ENCODE measurements at places on chromosomes 7 and 10.

DNA sequence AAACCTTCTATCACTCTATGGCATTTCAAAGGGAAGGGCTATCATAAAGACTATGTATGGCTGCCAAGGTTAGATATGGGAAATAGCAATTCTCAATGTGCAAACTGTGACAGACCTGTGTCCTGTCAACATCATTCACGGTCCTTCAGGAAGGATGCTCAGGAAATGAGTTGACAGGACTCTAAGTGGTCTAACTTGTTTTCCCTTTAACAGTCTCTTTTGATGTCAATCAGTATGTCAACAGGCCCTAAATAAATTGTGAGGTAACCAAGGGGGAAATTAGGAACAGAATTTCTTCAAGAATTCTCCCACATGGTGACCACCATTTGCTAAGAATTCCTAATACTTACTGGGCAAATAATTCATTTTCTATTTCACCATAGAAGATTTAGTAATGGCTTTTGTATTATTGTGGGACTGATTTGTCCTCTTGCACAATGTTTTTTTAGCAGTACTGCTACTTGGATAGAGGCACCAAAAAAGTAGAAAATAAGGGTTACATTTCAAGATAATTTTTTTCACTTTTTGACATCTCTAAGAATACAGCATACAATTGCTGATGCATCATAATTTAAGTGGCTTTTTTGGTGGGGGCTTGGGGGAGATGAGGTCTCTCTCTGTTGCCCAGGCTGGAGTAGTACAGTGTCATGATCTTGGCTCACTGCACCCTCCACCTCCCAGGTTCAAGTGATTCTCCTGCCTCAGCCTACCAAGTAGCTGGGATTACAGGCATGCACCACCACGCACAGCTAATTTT lies 275.8 kb downstream of the CACNA2D1 start:
- no peak for DNase-seq

DNA sequence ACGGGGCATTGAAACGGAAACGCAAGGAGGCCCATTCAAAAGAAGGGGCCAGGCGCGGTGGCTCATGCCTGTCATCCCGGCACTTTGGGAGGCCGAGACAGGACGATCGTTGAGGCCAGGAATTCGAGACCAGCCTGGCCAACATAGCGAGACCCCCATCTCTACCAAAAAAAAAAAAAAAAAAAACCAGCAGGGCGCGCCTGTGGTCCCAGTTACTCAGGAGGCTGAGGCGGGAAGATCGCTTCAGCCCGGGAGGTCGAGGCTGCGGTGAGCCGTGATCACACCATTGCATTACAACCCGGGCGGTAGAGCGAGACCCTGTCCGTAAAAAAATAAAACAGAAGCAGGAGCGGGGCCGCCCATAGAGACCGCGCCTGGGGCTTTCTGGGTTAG lies 396 bp downstream of the PSMG3 start:
- no peak for DNase-seq

- no peak for DNase-seq
Measured at GRCh38 chr10:121457729-121458128, 140.5 kb downstream of the FGFR2 start.

DNA sequence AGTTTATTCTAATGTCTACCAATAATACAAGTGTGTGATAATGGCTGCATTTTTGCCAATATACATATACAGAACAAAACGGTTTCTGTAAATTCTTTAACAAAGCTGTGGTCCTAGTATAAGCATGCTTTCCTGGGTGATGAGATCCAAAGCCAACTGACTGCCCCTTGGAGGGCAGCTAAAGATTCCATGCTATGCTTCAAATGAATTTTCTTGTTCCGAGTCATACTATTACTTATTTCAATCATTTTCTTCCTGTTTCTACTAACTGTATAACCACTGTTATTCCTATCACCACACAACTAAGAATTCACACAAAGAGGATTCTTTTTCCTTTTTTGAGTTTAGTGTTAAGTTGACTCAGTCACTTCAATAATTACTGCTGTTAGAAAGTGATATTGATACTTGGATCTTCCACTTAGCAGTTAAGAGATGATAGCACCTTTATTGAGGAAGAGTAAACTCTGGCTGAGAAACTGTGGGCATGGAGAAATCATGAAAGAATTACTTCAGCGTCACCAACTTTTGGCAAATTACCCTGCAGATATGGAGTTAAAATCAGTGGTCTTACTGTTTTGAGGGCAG lies 197.5 kb downstream of the ARL4A start:
- DNase-seq = no peak

- DNase-seq = no peak
Measured at GRCh38 chr10:67914777-67915340, 30.4 kb downstream of the SIRT1 start.

GRCh38 chr10:132865851-132866600 lies 76.3 kb downstream of the CFAP46 start:
- DNase-seq = no peak

DNA sequence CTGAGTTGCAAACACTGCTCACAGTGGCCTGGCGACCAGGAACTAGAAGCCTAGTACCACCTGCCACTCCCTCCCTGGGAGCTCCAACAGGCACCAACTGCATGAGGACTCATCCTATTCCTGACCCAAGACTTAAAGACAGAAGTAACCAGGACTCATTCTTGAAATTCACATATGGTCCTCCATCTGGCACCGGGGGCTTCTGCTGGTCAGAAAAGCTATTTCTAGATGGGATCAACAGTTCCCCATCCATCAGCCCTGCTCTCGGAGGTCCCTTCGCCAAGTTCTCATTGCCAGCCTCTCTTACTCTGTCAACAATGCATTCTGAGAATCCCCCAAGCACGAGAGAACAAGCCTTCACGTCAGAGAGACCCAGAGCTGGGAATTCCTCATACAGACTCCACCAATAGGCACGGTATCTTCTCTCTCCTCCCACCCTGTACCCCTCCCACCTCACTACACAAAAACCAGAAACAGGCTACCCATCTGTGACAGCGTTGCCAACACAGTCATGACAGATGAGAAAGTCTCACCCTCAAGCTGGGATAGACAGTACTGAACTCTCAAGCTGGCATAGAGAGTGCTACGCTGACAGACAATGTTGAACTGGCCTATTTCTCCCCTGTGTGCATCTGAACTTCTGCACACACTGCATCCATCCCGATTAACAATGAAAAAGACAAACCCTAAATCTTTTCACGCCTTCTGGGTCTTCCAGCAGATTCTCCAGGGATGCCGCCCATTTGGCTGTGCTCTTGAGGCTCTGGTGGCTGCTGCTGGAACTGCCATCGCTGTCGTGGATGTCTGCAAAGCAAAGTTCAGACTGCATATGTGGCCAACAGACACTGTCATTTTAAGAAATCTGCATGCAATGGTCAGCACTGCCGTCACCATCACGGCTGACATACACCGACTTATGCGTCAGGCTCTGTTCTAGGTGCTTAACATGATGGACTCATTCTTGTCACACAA lies 15.6 kb downstream of the RGS10 start:
- DNase-seq = no peak

GRCh38 chr7:134996097-134996550 lies 9.8 kb downstream of the AGBL3 start:
- DNase-seq = no peak

All from NCI-H526 (cell line).